Activated CD4-positive, alpha-beta T cell treated with anti-CD3 and anti-CD28 coated beads, Interleukin-2, amount 50 U/mL, for 1 hour (primary cell): ENCODE measurements at places on chromosomes 1 and 21.

DNA sequence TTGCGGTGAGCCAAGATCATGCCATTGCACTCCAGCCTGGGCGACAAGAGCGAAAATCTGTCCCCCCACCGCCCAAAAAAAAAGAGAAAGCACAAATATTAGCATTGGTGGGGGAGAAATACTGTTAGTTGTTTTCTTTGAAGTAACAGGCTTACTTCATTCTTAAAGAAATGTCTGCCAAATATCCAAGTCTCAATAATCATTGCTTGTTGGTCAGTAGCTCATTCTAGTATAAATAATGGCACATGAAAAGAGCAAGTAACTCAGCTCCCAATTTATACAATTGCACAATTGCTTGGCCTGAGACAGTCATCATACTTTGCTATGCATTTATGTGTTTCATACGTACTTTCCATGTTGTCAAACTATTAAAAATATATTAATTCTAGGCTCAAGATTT is 499.2 kb upstream of the PLXNA2 start:
- DNase-seq: no peak

GRCh38 chr1:47645151-47645550 is 207.3 kb downstream of the FOXD2 start:
- no peak for DNase-seq

DNA sequence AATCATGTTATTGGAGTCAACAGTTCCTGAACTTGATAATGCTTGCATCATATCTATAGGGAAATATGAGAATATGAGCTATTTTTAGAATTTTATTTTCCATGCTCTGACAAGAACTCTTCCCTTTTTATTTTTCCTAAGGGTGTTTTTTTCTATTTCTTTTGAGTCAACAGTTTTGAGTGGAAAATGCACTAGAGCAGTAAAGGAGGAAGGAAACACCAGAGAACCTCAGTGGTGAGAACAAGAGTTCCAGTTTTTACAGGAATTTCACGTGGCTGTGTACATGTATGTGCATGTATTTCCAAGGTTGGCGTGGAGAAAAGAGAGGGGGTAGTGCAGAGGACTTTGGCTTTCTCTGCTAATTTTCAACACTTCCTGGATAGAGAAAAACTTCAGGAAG is 63.6 kb upstream of the TNFSF18 start:
- DNase-seq: no peak

DNA sequence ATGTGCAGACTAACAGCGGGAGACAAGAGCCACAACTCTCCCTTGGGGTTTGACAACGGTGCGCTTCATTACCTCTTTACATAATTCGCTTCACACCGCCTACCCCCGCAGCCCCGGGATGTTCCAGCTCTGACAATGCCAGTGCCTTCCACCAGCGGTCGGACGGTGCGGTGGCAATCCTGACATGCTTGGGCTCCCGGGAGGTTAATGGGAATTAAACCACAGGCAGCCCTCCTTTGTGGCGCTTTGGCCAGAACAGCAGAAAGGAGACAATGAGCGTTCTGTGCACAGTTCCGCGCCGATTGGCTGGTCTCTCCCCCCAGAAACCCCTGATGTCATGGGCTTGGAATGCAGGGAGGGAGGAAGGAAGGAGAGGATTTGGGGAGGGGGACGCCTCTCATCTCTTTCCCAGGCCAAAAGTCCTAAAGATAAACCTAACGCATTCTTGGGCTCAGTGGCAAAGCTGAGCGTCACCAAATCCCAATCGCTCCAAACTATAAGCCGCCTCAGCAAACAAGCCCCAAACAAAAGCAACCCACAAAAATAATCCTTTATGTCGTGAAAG is 1.3 kb downstream of the CNN3 start:
- no peak for DNase-seq

DNA sequence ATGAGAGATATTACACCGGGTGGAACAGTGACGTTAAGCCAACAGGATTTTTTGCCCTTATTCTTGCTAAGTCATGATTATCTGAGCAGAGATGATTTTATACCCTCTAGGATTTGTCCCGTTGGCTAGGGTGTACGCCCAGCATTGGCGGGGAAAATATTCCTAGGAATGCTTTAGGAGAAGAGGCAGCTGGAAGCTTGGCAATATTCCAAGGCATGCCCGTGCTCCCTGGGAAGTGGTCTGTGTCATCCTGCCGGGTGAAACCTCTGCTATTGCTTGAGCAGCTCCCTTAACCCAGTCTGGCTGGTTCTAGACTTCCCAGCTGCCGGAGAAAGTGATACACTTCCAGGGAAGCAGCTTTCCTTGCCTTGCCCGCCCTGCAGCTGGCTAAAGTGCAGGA is 16.2 kb downstream of the CHRNB2 start:
- no peak for DNase-seq

DNA sequence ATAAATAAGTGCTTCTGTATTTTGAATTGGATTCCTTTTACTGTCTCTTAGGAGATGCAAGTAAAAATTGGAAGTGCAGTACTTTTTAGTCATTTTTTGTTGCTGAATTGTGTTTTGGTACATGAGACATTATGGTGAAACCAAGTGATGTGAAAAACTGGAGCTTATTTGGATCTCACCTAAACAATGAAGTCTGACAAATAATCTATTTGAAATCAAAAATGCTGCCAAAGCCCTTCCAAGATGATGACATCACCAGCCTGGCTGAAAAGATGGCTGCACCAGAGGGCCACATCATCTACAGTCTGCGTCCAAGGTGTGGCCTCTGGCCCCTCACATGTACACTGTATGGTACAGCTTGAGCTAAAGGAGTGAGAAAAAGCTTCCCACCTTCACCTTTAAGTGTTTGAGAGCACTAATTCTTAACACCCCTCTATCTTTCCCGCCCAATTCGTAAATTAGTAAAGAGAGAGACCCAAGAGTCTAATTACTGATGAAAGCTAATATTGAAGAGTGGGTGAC is 192.5 kb upstream of the ST6GALNAC5 start:
- no peak for DNase-seq

DNA sequence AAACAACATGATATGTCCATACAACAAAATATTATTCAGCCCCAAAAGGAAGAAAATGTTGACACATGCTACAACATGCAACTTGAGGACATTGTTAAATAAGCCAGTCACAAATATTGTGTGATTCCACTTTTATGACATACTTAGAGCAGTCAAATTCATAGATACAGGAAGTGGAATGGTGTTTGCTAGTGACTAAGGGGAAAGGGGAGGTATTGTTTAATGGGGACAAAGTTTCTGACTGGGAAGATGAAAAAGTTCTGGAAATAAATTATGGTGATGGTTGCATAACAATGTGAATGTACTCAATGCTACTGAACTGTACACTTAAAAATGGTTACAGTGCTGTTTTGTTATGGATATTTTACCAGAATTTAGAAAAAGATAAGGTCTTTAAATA is 77.7 kb downstream of the RHOU start:
- DNase-seq: no peak

DNA sequence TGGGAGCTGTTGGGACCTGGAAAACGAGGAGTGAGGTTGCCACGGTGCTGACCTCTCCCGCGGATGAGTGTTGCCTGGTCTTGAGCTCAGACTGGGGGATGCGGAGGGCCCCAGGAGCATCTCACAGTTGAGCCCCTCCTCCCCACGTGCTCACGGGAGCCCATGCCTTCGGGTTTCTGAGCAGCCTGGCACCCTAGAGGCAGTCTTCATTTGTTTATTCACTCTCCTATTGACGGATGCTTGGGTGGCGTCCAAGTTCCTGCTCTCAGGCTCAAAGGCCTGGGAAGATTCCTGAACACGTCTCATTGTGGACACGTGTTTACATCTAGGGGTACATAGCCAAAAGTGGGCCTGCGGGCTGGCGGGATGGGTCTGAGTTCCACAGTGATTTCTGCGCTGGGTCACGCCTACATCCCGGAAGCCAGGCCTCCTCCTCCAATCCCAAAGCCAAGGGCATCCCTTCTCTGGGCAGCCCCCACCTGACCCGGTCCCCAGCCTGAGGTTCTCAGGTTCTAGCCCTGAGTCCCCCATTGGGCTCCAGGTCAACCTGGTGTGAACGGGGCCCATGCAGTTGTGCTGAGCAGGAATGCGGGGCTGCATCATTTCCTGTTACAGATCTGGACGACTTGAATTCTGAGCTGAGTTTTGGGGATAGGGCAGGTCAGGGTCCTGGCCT is 14.7 kb downstream of the WNT3A start:
- no peak for DNase-seq

DNA sequence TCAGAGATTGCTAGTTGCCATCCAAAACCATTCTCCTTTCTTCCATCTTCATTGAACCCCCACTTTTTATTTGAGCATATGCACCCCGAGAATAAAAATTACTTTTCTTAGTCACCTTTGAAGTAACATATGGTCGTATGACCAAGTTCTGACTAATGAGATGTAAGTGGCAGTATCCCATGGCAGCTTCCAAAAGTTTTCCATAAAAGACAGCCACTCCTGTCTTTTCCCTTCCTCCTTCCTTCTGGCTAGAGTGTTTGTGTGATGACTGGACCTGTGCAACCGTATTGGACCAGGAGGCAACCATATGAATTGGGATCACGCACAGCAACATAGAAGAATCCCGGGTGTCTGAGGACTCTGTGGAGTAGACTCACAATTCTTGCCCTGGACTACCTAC is 41.1 kb upstream of the CCSAP start:
- no peak for DNase-seq

GRCh38 chr1:167488786-167489185 is 29.5 kb downstream of the CD247 start:
- no peak for DNase-seq

- no peak for DNase-seq
Observed at GRCh38 chr1:26132128-26132833, 20.7 kb downstream of the PDIK1L start.

DNA sequence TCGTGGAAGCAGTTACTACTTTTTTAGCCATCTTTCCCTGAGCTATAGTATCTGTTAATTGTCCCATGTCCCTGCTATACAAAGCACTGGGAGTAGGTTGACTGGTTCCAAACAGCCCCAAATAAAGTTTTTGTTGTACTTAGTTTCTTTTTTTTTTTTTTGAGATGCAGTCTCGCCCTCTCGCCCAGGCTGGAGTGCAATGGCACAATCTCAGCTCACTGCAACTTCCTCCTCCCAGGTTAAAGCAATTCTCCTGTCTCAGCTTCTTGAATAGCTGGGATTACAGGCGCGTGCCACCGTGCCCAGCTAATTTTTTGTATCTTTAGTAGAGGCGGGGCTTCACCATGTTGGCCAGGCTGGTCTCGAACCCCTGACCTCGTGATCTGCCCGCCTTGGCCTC is 3.3 kb downstream of the NCSTN start:
- DNase-seq: no peak

GRCh38 chr1:202568410-202568809 is 141.8 kb downstream of the SYT2 start:
- DNase-seq: no peak

DNA sequence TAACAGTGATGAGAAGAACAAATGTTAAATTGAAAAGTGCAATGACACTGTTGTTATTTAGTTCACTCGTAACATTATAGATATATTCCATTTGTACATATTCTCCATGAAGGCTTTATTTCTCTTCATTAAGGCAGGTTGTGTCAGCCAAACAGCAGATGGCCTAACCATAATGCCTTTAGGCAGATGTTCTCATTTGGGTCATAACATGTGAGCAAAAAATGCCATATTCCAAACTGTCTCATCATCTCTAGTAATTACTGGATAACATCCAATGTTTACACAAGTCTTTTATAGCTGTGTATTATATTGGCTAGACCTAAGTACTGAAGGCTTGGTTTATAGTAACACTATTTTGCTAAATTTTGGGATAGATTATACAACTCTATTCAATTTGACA is 87.2 kb upstream of the CHODL start:
- no peak for DNase-seq

DNA sequence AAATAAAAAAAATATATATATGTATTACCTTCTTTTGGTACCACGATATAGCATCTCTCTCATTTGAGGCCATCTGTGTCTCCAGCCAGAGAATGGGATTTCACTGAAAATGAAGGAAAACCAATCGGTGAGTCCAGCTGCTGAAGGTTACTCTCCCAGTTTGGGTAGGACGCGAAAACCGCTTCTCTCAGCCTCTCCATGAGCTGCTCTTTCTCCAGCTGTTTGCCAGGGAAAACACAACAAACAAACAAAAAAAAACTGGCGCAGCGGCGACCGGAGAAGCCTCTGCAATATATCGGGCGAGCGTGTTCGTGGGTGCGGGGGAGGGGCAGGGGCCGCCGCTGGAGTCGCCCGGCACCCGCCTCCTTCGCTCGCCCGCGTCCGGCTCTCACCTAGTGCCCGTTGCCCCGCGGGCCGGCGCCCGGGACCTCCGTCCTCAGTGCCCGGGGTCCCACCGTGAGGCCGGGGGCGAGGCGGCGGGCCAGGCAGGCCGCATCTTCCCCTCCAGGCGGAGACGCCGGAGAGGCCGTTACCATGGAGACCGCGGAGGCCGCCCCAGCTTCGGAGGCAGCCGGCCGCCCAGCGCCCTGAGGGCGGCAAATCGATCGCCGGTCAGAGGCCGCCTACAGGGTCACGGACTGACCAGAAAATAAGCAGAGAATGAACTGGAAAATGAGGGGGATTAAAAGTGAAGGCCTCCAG is 504 bp downstream of the PHTF1 start:
- DNase-seq: peak; percentile 46

DNA sequence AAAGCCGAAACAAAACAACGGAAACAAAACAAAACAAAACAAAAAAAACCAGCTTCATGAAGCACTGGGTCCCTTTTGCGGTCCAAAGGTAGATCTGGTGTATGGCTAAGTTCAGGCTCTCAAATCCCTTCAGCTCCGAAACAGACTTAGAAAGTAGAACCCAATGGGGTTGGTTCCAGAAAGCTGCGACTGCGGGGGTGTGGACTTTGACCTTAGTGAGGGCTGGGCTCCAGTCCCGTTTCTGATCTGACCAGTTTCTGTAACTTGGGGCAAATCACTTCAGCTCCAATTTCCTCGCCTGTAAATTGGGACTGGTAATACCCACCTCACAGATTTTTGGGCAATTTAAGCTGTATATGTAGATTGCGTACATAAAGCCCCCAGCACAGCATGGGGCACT is 105.2 kb downstream of the ZSCAN20 start:
- DNase-seq: no peak

DNA sequence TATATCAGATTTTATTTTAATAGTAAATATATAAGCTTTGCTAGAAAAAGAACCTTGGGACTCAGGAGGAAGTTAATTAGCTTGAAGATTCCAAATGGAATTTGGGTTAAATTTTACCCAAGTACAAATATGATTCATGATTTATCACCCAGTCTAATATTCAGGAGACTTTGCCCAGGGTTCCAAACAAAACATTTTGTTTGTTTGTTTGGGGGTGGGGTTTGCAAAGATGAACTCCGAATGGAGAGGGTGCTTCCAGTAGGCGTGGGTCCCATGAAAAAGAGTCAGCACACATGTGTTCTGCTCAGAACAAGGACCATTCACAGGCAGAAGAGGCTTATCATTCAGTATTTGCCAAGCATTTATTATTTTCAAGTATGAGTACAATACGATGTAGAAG is 23.5 kb downstream of the KCNT2 start:
- DNase-seq: no peak
